Natural killer cell (primary cell): ENCODE measurements at places on chromosomes 16 and 17.
A peak's percentile ranks its signal among the peaks of the same experiment; 100 is the strongest.

DNA sequence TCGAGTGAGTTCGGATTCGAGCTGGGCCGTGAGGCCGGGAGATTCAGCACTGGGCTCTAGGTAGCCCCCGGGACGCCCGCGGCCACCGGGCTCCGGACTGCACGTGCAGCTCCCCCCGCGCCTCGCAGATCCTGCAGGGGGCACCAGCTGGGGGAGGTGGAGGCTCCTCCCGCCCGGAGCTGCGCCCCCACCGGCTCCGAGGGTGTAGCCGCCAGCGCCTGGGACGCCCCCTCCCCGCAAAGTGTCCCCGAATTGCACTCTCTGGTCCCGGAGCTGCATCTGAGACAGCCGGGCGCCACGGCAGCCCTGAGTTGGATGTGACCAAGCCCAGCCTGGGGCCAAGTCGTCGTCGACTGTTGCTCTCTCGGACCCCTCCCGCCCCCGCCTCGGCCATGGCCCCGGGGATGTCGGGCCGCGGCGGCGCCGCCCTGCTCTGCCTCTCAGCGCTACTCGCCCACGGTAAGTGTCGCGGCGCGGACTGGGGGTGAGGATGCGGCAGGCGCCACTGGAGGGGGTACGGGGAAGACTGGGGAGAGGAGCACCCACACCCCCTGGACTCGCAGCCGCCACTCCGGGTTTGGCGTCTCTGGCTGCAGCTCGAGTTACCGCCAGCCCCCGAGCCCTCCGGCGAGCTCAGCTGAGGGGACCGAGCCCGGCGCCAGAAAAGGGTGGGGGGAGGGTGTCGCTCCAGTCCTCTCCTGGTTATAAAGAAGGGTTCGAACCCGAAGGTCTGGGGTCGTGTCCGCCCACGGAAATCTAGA is 1.5 kb downstream of the TMEM132E start:
- no peak overlapping the region for H3K4me3 ChIP-seq
- peaks cover 46% of the 10 kb centered on the region for H3K27me3 ChIP-seq
- H3K4me1 ChIP-seq = peaks cover 24% of the 10 kb centered on the region
- H3K27ac ChIP-seq = no peak overlapping the region
- H3K36me3 ChIP-seq = no peaks in the 10 kb centered on the region

DNA sequence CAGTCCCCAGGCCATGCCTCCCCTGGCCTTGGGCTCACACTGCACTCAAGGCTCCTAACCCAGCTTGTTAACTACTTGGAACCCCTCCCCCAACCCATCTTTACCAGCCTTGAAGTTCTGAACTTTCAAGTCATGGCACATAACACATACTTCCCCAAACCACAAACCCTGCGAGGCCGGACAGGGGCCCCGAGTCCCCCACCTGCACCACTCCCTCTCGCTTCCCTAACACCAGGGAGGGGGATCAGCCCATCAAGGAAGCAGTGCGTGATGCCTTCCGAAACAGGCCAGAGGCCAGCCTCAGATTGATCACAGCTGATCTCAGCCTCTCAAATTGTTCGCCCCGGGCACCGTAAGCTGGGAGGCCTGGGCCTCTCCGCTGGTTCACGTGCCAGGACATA is 3.0 kb upstream of the NLRC3 start:
- no peaks in the 10 kb centered on the region for H3K27me3 ChIP-seq
- peaks cover 62% of the 10 kb centered on the region for H3K4me1 ChIP-seq
- H3K36me3 ChIP-seq = peaks cover 9% of the 10 kb centered on the region

GRCh38 chr16:88747588-88748301 is 37.3 kb downstream of the PIEZO1 start:
- H3K4me1 ChIP-seq = peaks cover 35% of the 10 kb centered on the region
- no peak overlapping the region for H3K27ac ChIP-seq
- H3K4me3 ChIP-seq = no peak overlapping the region
- peaks cover 8% of the 10 kb centered on the region for H3K36me3 ChIP-seq
- DNase-seq = peak; percentile 60
- H3K27me3 ChIP-seq = no peaks in the 10 kb centered on the region

DNA sequence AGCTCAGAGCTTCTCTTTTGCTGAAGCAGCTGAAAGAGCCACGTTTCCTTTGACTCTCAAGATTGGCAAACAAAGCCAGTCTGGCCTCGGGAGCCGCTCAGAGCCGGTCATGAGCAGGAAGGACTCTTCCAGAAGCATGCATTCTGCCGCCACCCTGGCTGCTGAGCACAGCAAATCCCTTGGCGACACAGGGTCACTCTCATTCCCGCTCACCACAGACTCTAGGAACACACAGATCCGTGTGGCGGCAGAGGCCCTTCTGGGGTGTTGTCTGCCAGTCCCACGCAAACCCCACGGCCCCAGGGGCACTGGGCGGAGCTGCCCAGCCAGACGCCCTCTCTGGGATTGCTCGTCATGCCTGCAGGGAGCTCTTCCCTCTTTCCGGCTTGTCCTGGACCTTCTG is 157.0 kb downstream of the C16orf95 start:
- H3K27ac ChIP-seq = no peak overlapping the region
- H3K36me3 ChIP-seq = no peaks in the 10 kb centered on the region
- DNase-seq = no peak
- no peak overlapping the region for H3K4me3 ChIP-seq

DNA sequence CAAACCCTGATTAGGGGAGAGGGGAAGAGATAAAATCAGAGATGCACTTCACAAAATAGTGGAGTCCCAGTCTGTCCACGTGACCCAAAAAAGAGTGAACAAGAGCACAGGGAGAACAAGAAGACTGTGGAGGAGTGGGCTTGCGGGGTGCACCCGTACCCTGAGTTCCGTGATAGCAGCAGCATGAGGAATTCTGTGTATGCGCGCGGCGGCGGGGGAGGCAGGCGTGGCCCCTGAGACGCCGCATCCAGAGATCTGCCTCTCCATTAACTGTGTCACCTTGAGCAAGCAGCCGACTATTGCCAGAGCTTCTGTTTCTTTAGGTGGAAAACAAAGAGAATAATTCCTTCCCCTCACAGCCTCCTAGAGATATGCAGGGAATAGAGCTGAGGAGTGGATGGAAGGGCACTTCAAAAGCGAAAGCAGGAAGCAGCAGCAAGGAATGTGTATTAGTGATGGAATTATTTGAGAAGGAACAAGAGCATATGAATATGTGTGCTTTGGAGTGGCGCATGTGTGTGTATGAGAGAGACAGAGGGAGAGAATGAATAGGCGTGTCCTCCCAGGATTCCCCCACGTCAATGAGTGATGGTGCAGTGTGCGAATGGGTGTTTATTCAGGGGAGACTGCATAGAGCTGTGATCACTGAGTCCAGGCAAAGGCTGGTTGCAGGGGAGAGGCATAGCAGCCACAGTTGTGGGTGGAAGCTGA is 10.4 kb upstream of the SOX9 start:
- no peak for DNase-seq
- no peaks in the 10 kb centered on the region for H3K4me1 ChIP-seq
- no peak overlapping the region for H3K27ac ChIP-seq
- no peaks in the 10 kb centered on the region for H3K36me3 ChIP-seq
